Non-pigmented ciliary epithelial cell (primary cell): ENCODE measurements at places on chromosomes 7 and 10.

DNA sequence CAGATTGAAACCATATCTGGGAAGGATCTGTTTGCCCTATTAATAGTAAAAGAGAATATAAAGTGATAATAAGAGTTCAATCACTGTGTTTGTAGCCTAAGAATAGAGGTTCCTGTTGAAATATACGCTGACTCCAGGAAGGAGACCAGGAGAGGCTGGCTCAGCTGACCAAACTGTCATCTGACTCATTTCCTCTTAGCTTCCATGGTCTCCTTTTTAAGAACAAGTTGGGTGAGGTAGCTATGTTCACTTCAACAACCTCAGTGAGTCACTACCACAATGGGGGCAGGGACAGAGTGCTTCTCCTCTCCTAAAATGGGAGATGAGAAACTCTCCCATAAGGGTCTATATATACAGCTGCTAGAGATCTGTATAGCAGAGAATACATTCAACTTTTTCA is 543.3 kb downstream of the CALN1 start:
- DNase-seq = peak; percentile 40

DNA sequence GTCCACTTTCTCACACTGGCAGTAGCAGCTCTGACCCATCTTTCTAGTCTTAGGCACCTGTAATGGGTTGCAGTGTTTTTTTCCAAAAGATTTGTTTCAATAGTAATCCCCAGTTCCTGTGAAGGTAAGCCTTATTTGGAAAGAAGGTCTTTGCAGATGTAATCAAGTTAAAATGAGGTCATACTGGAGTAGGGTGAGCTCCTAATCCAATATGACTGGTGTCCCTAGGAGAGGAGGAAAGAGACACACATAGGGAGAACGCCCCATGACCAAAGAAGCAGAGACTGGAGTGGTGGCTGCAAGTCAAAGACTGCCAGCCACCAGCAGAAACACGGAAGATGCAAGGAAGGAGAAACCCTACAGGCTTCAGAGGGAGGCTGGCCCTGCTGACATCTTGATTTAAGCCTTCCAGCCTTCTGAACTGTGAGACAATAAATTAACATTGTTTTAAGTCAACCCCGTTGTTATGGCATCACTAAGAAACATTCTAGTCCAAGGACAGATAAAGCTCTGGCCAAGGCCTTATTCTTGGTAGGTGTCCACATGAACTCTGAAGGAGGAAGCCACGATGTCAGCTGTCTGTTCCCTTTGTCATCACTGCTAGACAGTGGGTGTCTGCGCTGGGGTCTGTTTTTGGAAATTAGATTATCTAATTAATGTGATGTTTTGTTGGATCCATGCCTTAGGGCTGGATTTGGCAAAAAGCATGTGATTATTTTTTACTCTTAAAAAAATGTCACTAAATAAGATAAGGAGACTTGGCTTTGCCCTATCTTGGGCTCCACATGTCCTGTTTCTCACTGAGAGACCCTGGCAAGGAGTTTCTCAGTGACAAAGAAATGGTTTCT is 214.9 kb downstream of the KCNMA1 start:
- no peak for DNase-seq

GRCh38 chr7:138001529-138002095 is at the start of gene CREB3L2:
CREB3L2 (minus strand) TSS chr7:138002086; CDS start chr7:138001705, 381 bp downstream.
- DNase-seq = no peak

DNA sequence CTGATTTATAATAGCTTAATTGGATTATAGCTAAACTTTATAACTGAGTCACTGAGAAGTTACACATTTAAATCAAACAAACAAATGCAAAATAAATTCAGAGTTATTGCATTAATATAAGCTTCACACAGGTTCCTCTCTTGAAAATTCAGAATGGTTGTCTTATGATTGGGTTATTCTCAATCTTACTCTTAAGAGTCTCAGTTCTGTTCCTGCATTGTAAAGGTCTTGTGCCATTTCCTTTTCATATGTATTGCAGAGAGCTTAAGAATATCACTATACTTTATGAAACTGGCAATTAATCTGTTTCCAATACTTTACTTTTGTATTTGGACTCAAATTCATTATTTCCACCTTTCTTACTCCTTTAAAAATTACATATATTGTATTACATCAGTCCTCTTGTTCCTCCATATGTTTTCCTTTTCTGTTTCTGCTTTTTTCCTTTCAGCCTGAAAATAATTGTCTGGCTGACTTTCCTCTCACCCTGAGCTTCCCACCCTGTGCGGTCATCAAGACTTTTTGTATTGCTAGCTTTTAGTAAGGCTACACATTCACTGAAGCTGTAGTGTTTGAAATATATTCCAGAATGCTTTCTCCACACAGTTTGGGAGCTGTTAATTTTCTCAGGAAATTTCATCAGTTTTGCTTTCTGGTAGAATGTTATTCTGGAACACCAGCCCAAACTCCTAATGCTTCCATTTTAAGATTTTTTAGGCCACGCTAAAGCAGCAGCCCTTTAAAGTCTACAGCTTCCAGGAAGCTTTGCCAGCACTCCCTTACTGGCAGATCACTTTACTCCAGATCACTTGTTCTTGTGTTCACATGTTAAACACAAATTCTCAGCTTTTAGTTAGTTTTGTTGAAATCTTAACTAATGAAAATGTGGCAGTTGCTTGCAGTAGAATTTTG is 139.4 kb downstream of the KCND2 start:
- no peak for DNase-seq

- DNase-seq = no peak
Measured at GRCh38 chr10:13651969-13652720, 65.4 kb downstream of the PRPF18 start.

DNA sequence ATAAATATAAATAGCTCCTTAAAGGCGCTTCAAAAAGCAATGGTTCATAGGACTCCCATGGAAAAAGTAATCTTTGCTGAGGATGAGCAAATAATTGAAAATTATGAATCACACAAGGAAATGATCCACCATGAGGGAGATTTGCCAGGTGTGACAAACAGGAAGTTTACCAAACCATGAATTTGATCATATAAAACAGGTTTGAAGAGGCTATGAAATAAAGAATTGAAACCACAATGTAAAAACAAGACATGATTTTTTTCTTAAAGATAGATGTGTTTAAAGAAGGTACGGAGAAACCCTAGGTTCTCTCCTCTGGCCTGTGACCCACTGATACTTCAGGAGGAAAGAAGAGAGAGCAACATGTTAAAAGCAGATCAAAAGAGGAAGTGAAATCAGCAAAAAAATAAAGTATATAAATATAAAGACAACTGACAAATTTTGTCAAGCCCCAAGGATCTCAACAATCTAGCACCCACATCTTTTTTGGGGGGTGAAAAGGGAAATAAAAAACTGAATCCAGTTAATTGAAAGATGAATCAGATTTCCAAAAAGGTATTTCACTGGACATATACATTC is 111.3 kb upstream of the ASAH2 start:
- DNase-seq = no peak

DNA sequence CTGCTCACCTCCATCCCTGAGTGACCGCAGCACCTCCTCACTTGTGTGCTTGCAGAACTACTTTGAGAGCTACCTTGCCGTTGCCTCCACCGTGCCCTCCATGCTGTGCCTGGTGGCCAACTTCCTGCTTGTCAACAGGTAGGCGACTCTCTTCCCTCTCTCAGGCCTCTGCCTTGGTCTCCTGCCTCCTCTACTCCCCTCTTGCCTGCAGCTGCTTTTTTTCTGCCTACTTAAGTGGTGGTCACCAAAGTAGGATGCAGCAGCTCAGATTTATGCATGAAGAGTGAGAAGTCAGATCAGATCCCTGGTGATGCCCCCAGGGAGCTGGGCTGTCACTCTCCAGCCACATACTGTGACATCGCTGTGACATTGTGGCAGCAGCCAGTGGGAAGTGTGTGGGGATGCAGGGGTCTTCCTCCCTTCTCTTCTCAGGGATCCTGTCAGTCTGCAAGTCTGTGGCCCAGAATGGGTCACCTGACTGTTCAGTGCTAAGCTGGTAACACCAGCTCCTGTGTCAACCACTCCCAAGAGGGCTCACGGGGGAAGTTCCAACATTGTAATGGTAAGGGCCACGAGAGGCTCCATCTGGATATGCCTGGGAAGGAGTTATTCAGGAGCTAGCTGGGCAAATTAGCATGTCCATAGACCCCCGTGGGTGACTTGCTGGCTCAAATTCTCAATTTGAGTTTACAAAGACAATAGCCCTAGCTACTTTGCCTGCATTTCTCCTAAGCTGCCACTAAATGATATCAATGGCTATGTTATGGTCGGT is 25.3 kb downstream of the SLC29A3 start:
- no peak for DNase-seq

DNA sequence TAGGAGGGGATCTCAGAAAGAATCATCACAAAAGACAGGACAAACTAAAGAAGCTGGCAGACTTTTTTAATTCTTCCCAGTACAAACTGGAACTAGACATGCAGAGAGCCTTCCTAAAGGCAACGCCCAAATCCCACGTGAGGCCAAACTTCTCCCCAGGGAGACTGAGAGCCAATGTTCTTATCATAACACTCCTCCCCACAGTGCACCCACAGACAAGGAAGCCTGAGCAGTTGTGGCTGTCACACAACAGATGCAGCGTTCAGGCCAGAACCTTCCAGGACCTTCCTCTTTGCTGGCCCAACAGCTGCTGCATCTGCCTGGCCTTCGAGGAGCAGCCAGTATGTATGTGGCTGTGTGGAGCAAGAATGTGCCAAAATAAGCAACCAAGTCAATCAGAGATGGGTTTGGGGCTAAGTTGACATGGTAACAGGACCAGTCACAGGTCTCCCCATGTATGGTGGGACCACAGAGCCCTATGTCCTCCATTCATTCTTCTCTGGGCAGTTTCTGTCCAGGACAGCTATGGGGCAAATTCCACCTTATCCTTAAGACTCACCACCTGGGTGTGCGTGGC is 34.9 kb downstream of the SRPK2 start:
- no peak for DNase-seq

- peak; percentile 48 for DNase-seq
Measured at GRCh38 chr10:118241229-118242137, 100.6 kb downstream of the FAM204A start.

DNA sequence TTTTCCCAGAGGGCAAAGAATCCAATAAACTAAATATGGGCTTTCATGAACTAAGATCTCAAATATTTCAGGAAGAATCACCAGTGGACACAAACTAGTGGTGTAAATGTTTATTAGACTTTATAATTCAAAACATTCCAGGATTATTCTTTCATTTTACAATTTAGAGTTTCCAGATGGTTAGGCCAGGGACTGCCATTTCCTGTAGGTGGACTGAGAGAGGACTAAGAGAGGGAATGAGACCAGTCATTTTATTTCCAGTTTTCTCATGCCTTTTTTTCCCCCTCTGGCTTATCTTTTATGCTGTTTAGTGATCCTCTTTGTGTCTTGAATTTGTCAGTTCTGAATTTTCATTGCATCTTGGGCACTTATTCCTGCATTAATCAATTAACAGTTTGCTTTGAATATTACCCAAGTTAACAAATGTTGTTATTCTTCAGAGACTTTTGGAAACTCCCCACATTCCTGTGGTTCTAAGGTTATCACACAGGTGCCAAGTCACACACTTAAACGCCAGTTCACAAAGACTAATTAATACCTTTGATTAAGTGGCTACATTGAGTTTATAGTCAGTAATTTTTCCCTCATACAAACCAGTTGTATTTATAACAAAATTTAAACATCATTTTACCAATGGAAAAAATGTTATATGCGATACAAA is 12.3 kb downstream of the CISD1 start:
- no peak for DNase-seq

GRCh38 chr7:139762886-139763285 is 14.9 kb downstream of the HIPK2 start:
- DNase-seq = peak; percentile 43

- DNase-seq = no peak
Measured at GRCh38 chr7:48992816-48993215, 68.5 kb downstream of the CDC14C start.

- DNase-seq = no peak
Measured at GRCh38 chr7:158950914-158951635, 94.7 kb downstream of the DYNC2I1 start.

DNA sequence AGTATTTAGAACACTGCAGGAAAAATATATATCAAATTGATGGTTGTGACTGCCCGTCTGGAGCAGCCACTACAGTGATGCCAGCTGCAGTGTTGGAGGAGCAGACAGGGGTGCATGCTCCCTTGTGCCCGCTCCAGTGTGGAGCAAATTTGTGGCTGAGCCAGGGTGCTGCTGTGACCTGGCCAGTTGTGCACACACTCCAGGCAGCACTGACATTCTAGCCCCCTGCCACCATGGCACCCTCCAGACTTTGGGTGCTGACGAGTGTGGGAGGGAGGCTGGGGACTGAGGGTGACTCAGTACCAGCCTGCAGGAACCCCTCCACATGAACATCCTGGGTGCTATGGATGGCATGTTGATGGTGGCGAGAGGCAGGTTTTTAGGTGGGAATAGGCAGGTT is 160.0 kb upstream of the PCDH15 start:
- DNase-seq = no peak

GRCh38 chr10:124287071-124287685 is 131.5 kb downstream of the OAT start:
- no peak for DNase-seq

- no peak for DNase-seq
Measured at GRCh38 chr7:74013539-74014272, 14.3 kb upstream of the ELN start.

- DNase-seq = no peak
Measured at GRCh38 chr7:54780490-54780889, 21.5 kb upstream of the SEC61G start.

- DNase-seq = no peak
Measured at GRCh38 chr7:95476904-95477594, 8.7 kb upstream of the ASB4 start.

GRCh38 chr7:104964626-104965236 is 49.3 kb upstream of the KMT2E start:
- DNase-seq = no peak

DNA sequence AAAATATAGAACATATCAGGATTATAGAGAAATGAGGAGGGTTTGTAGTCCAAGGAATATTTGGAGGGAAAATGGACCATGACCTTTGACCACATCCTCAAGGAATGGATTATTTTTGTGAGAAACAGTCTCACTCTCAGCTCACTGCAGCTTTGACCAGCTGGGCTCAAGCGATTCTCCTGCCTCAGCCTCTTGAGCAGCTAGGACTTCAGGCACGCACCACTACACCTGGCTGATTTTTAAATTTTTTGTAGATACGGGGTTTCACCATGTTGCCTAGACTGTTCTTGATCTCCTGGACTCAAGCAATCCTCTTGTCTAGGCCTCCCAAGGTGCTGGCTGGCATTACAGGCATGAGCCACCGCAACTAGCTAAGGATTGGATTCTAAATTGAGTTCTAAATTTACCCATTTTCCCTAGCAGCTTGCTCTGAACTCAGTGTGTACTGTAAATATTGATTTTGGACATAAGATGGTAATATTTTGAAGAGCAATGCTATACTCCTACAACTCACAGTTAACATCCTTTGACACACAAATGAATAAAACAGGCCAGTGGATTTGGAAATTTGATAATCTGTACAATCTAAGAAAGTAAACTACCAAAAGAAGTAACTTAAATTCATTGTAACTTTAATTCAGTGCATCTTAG is 73.8 kb downstream of the TET1 start:
- no peak for DNase-seq
